Mesothelial cell of epicardium (in vitro differentiated cells): ENCODE measurements at places on chromosomes 12 and 14.

- peaks cover 38% of the 10 kb centered on the region for H3K4me1 ChIP-seq
- H3K4me3 ChIP-seq, result no peak overlapping the region
- H3K36me3 ChIP-seq, result no peaks in the 10 kb centered on the region
Observed at GRCh38 chr12:75670216-75670615, 158.8 kb upstream of the KRR1 start.

- H3K4me3 ChIP-seq, result no peak overlapping the region
- H3K27me3 ChIP-seq, result no peaks in the 10 kb centered on the region
- no peak for DNase-seq
- peak overlapping the region; percentile 73 for H3K27ac ChIP-seq
- H3K4me1 ChIP-seq, result peaks cover 46% of the 10 kb centered on the region
Observed at GRCh38 chr12:84692071-84692470, 220.5 kb downstream of the SLC6A15 start.

GRCh38 chr12:115407036-115407435, 723.1 kb upstream of the TBX3 start:
- DNase-seq, result no peak
- peak overlapping the region; percentile 60 for H3K27ac ChIP-seq
- no peak overlapping the region for H3K4me3 ChIP-seq
- no peaks in the 10 kb centered on the region for H3K36me3 ChIP-seq
- H3K27me3 ChIP-seq, result no peaks in the 10 kb centered on the region

GRCh38 chr12:121595520-121595919, 14.7 kb upstream of the KDM2B start:
- DNase-seq, result no peak
- H3K36me3 ChIP-seq, result peaks cover 6% of the 10 kb centered on the region
- H3K27ac ChIP-seq, result no peak overlapping the region
- H3K27me3 ChIP-seq, result no peaks in the 10 kb centered on the region
- H3K4me3 ChIP-seq, result no peak overlapping the region
